HFFc6 (cell line): ENCODE measurements at places on chromosomes 16 and 17. TPM values are rescaled to one million over a fixed set of nuclear protein-coding genes. Genes with fewer than 3 reads are reported as not detected.

- H3K27ac ChIP-seq = no peak overlapping the region; the same call in 1 of the 2 replicates
- peaks cover 53% of the 10 kb centered on the region for H3K36me3 ChIP-seq
- peaks cover 5% of the 10 kb centered on the region; the same call in 1 of the 2 replicates for H3K27me3 ChIP-seq
- H3K4me3 ChIP-seq = peak overlapping the region; percentile 98
- DNase-seq = no peak
Measured at GRCh38 chr17:47652570-47652969, 2.9 kb downstream of the KPNB1 start.

ERN1 gene
- total RNA-seq = 6.8 and 10.3 TPM in 2 replicates

- no peaks in the 10 kb centered on the region for H3K27me3 ChIP-seq
- peaks cover 9% of the 10 kb centered on the region; the same call in 1 of the 2 replicates for H3K36me3 ChIP-seq
- H3K4me3 ChIP-seq = no peak overlapping the region
- no peak overlapping the region for H3K27ac ChIP-seq
Measured at GRCh38 chr17:33504571-33504970, 211.5 kb upstream of the ASIC2 start.

CLEC3A gene
- total RNA-seq = not detected in 3 replicates

DNA sequence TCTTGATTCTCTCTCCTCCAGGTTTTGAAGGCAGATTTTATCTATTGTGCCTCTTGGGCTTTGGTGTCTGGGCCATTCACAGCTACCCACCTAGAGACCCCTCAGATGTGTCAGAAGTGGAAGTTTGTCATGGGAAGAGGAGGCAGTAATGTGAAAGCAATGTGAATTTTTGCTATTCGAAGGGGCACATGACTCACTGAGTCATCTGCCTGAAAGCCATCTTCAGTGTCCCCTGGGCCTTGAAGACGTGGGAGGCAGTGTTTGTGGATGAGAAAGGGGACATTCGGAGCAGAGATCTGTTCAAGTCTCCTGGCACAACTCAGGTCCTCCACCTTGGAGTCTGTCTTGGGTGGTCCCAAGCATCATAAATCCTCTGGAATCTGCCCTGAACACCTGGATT, 530.2 kb downstream of the NPIPA7 start:
- no peaks in the 10 kb centered on the region for H3K27me3 ChIP-seq
- DNase-seq = no peak
- H3K4me3 ChIP-seq = no peak overlapping the region
- no peaks in the 10 kb centered on the region for H3K36me3 ChIP-seq
- H3K4me1 ChIP-seq = no peaks in the 10 kb centered on the region
- H3K27ac ChIP-seq = no peak overlapping the region

MYH1 gene
- not detected in 3 replicates for total RNA-seq

DNA sequence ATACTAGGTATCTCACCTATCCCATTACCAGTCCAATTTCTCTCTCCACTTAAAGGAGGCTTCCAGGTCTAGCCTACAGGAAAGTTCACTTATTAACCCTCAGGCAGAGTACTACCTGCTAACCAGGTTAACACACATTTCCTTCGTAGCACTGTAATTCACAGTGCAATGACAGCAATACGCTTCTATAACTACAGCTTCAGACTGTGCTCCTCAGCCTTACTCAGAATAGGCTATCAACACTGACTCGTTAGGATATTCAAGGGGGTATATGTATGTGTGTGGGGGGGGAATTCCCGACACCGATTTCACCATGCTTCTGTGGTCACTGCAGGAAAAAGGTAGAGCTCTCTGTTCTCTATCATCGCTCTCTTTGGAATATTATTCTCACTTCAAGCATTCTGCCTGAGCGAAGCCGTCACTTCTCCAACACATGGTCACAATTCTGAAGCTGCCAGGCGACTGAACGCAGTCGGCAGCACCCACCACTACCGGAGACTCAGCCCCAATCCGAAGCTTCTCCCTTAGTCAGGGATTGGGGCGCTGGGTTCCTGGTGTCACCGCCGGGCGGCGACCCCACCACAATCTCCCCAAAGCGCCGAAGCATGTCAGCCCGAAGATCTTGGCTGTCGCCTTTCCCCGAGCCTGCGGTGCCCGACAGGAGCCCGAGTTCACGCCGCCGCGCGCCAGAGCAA, 618 bp downstream of the GGA3 start:
- H3K4me1 ChIP-seq = peaks cover 58% of the 10 kb centered on the region
- H3K36me3 ChIP-seq = peaks cover 7% of the 10 kb centered on the region
- no peaks in the 10 kb centered on the region; the same call in 1 of the 2 replicates for H3K27me3 ChIP-seq
- peak overlapping the region; percentile 100 for H3K4me3 ChIP-seq
- DNase-seq = no peak

- DNase-seq = no peak
- H3K4me3 ChIP-seq = no peak overlapping the region
- H3K27ac ChIP-seq = no peak overlapping the region
Measured at GRCh38 chr17:72430611-72431432, 310.0 kb downstream of the SOX9 start.

TERB1 gene
- not detected in 2 replicates for total RNA-seq

DNA sequence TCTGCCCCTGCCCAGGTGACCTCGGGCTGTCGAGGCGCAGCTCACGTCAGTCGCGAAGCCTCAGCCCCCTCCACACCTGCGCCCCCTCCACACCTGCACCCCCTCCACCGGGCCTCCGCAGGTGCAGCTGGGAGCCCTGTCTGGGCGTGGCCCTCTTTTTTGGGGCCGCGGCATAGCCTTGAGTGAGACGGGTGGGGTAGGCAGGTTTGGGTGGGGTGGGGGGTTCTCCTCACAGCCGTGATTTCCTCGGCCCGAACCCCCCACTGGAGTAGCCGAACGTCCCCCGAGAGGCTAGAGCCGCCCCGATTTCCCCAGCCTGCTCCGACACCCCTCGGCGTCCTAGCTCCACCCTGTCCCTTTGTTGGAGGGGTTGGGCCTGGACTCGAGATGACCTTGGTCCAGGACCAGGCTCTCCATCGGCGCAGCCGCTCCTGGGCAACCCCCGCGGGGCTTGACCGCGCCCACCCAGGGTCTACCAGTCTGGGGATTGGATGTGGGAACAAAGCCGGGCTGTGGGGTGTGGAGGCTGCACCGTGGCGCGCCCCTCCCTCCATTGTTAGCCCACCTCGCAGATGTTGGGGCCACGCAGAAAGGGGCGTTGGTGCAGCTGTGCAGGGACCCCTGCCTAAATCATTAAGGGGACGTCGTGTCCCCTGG, 626 bp downstream of the TUBB3 start:
- DNase-seq = no peak
- H3K27ac ChIP-seq = no peak overlapping the region
- H3K4me3 ChIP-seq = peak overlapping the region; percentile 86
- peaks cover 7% of the 10 kb centered on the region for H3K27me3 ChIP-seq
- no peaks in the 10 kb centered on the region for H3K36me3 ChIP-seq

- peaks cover 43% of the 10 kb centered on the region for H3K4me1 ChIP-seq
- H3K36me3 ChIP-seq = peaks cover 5% of the 10 kb centered on the region
- no peak overlapping the region for H3K4me3 ChIP-seq
- peak overlapping the region; percentile 55; the same call in 1 of the 2 replicates for H3K27ac ChIP-seq
- DNase-seq = peak; percentile 78
- no peaks in the 10 kb centered on the region; the same call in 1 of the 2 replicates for H3K27me3 ChIP-seq
Measured at GRCh38 chr17:12282056-12282455, 261.4 kb downstream of the MAP2K4 start.

BOLA2 gene
- total RNA-seq = 4.8 to 6.0 TPM (median 5.2 TPM) in 3 replicates

ABCC12 gene
- not detected in 2 replicates for total RNA-seq

DNA sequence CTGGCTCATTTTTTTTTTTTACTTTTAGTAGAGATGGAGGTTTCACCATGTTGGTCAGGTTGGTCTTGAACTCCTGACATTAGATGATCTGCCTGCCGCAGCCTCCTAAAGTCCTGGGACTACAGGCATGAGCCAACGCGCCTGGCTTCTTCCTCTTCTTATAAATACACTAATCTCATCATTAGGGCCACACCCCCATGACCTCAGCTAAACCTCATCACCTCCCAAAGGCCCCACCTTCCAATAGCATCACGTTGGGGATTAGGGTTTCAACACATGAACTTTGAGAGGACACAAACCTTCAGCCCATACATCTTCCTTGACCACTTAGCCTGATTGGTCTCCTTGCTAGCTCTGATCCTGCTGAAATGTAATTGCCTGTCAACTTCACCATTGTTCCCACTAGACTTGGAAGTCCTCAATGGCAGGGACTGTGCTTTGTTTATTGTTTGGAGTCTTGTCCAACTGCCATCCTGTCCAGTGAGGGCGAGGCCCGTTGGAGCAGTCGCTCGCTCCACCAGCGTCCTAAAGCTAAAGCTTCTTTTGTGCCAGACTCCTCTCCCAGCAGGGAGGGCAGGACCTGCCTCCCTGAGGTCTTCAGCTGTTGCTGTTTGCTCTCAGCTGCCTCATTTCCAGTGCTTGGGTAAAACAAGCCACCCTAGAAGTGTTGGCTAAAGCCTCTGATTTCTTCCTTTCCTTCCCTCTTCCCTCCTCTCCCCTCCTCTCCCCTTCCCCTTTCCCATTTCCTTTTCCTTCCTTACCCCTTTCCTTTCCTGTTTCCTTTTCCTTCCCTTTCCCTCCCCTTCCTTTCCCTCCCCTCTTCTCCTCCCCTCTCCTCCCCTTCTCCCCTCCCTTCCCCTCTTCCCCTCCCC, 85.3 kb downstream of the HAPSTR1 start:
- H3K27me3 ChIP-seq = peaks cover 13% of the 10 kb centered on the region
- H3K4me1 ChIP-seq = no peaks in the 10 kb centered on the region
- no peak overlapping the region for H3K4me3 ChIP-seq

- H3K4me1 ChIP-seq = peaks cover 10% of the 10 kb centered on the region; the same call in 1 of the 2 replicates
- no peak overlapping the region for H3K4me3 ChIP-seq
- peaks cover 14% of the 10 kb centered on the region for H3K27me3 ChIP-seq
- no peak for DNase-seq
Measured at GRCh38 chr17:72307836-72308235, 187.0 kb downstream of the SOX9 start.

GRCh38 chr17:48548523-48549280, 3.8 kb upstream of the HOXB2 start:
- no peak overlapping the region for H3K4me3 ChIP-seq
- H3K27ac ChIP-seq = no peak overlapping the region
- no peak for DNase-seq
- H3K4me1 ChIP-seq = no peaks in the 10 kb centered on the region
- H3K36me3 ChIP-seq = no peaks in the 10 kb centered on the region

ZG16 gene
- total RNA-seq = not detected in 3 replicates

DNA sequence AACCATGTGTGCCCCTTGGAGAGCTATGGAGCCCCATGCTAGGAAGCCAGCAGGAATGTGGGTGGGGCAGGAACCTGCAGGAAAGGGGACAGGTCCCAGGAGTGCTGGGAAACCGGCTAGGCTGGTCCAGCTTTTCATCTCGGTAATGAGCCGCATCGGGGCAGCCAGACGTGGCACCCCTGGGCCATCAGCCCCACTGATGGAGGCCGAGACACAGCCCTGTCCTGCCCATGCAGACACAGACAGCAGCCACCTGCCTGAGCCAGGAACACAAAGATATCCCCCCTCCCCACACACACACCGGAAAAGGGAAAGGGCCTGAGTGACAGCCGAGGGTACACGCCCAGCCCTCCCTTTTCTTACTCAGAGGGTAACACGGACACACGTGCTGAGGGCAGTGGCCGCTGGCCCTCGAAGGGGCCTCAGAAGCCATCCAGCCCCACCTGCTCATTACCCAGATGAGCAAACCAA, 18.1 kb downstream of the PPL start:
- H3K4me3 ChIP-seq = no peak overlapping the region
- peaks cover 18% of the 10 kb centered on the region for H3K4me1 ChIP-seq
- no peaks in the 10 kb centered on the region for H3K36me3 ChIP-seq
- peaks cover 12% of the 10 kb centered on the region for H3K27me3 ChIP-seq
- no peak overlapping the region for H3K27ac ChIP-seq
- DNase-seq = no peak

- no peaks in the 10 kb centered on the region for H3K36me3 ChIP-seq
- H3K4me1 ChIP-seq = no peaks in the 10 kb centered on the region
- no peak for DNase-seq
Measured at GRCh38 chr16:83633286-83633685, 174.5 kb upstream of the HSBP1 start.

- peaks cover 50% of the 10 kb centered on the region for H3K4me1 ChIP-seq
- peaks cover 37% of the 10 kb centered on the region for H3K36me3 ChIP-seq
- peaks cover 3% of the 10 kb centered on the region for H3K27me3 ChIP-seq
- peak overlapping the region; percentile 91 for H3K27ac ChIP-seq
- DNase-seq = peak; percentile 95
Measured at GRCh38 chr17:81566461-81567126, 14.4 kb upstream of the FAAP100 start.

DNA sequence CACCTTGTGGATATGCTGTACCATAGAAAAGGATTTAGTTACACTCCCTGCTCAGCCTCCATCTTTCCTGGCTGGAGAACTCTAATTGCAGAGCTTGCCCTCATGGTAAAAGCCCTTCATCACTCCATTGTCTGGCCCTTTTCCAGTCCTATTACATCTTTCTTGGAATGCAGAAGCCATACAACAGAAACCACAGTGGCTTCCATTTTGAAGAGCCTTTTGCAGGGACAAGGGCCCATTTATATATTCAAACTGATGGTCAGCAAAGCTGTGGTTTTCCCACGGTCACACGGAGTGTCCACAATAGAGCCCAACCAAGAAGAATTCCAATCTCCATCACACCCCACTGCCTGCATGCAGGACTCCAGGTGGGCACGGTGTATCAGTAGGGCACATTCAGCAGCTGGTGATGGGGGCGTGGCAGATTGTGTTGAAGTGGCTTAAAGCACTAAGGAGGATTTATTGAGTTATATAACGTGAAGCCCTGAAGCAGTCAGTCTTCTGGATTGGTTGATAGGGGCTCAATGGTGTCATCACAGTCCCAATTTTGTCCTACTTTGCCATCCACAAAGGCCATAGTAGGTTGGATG, 20.3 kb downstream of the COPRS start:
- no peak for DNase-seq
- H3K27me3 ChIP-seq = no peaks in the 10 kb centered on the region
- no peak overlapping the region for H3K4me3 ChIP-seq
- peaks cover 10% of the 10 kb centered on the region; the same call in 1 of the 2 replicates for H3K4me1 ChIP-seq
- no peak overlapping the region for H3K27ac ChIP-seq

DNA sequence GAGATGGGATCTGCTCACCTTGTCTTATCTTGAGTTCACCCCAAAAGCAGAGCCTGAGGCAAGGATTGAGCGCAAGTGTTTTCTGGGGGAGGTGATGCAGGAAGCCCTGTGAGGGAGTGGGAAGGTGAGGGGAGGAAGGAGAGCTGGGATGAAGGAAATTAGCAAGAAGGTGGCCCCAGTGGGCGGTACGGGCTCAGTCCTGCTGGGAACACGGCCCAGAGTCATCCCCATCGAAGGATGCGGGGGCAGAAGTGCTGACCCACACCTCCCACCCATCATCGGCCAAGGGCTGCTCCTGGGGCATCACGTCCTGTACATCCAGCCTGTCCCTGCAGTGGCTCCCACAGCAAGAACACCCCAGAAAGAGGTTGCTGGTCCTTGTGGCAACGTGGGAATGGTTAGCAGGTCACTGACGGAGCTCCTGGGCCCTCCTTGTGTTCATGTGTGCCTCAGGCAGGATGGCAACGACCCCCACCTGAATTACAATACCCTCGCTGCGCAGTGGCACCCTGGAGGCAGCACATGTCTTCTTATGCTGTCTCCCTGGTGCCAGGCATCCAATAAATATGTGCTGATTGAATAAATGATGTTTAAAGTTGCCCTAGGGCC, 18.2 kb downstream of the C16orf95 start:
- H3K36me3 ChIP-seq = peaks cover 14% of the 10 kb centered on the region
- no peak for DNase-seq
- H3K4me3 ChIP-seq = no peak overlapping the region
- H3K27ac ChIP-seq = no peak overlapping the region

- H3K36me3 ChIP-seq = no peaks in the 10 kb centered on the region
- H3K4me1 ChIP-seq = no peaks in the 10 kb centered on the region
- H3K27me3 ChIP-seq = peaks cover 10% of the 10 kb centered on the region
Measured at GRCh38 chr16:50381679-50382440, 13.1 kb upstream of the BRD7 start.

- H3K27me3 ChIP-seq = no peaks in the 10 kb centered on the region; the same call in 1 of the 2 replicates
- H3K36me3 ChIP-seq = peaks cover 27% of the 10 kb centered on the region
- H3K27ac ChIP-seq = peak overlapping the region; percentile 96
- peaks cover 77% of the 10 kb centered on the region for H3K4me1 ChIP-seq
- peak; percentile 92 for DNase-seq
- peak overlapping the region; percentile 65 for H3K4me3 ChIP-seq
Measured at GRCh38 chr17:2181206-2181896, 122.2 kb downstream of the SMG6 start.
